ENCODE measurements at places on chromosomes 1 and 21.

GRCh38 chr1:7993593-7994479, 32.3 kb downstream of the ERRFI1 start:
- no peak for DNase-seq

DNA sequence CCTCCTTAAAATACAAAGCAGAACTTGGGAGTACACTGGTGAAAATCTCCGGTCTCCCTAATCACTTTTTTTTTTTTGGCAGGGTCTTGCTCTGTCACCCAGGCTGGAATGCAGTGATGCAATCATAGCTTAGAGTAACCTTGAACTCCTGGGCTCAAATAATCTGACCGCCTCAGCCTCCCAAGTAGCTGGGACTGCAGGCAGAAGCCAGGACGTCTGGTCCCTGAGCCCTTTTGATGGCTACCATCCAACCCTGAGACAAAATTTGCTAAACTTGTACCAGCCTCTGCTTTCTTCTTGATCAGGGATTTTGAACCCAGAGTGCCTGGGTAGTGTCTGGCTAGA, 4.1 kb downstream of the L1TD1 start:
- DNase-seq = no peak

DNA sequence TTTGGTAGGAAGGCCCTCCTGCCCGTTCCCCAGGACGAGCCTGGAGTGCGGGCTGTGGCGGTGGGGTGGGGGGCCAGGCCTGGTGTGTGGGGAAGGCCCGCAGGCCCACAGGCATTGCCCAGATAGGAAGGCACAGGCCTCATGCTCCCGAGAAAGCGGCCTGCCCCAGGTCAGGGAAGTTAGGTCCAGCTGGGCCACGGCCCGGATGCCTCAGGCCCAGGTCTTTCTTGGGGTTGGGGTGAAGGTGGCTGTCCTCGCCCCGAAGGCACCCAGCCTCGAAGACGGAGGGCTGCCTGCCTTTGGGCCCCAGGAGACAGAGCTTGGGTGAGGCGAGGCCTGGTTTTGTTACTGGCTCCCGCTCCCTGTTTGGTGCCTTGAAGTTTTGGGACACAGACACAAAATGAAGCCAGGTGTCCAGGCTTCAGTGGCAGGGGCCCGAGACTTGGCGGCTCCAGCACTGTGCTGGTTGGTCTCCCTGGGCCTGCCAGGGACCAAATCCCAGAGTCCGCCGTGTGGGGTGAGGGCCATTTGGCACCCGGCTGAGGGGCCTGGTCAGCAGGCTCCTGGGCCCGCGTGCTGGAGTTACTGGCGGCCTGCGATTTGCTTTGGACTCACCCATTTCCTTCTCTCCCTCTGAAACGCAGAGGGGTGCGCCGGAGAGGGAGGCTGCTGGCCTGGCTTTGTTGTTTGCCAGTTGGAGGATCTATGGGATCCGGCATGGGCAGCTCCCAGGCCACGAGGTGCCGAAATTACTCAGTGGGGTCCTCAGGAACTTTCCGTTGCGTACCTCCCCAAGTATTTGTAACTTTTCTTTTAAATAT, 2.0 kb downstream of the SKI start:
- DNase-seq = no peak

DNA sequence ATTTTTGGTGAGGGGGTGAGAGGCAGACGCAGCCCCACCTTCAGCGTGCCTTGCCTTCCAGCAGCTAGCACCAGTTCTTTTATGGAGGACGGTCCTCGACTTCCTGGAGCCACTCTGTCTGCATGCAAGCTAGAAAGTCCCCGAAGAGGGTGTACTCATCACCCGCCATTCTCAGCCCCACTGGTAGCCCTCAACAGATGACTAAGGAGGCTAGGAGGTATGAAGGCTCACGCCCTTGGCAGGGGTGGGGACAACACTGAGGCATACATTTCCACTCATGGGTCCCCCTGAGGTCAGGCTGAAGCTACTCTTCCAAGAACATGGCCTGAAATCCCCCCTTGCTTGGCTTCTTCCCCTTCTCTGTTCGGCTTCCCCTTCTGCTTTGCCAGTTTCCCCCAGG, 8.9 kb upstream of the PTPRF start:
- DNase-seq = no peak

GRCh38 chr1:81435175-81435574, 365.6 kb upstream of the ADGRL2 start:
- DNase-seq = no peak

GRCh38 chr1:37811027-37811655, 3.1 kb upstream of the YRDC start:
- peak; percentile 83 for DNase-seq

DNA sequence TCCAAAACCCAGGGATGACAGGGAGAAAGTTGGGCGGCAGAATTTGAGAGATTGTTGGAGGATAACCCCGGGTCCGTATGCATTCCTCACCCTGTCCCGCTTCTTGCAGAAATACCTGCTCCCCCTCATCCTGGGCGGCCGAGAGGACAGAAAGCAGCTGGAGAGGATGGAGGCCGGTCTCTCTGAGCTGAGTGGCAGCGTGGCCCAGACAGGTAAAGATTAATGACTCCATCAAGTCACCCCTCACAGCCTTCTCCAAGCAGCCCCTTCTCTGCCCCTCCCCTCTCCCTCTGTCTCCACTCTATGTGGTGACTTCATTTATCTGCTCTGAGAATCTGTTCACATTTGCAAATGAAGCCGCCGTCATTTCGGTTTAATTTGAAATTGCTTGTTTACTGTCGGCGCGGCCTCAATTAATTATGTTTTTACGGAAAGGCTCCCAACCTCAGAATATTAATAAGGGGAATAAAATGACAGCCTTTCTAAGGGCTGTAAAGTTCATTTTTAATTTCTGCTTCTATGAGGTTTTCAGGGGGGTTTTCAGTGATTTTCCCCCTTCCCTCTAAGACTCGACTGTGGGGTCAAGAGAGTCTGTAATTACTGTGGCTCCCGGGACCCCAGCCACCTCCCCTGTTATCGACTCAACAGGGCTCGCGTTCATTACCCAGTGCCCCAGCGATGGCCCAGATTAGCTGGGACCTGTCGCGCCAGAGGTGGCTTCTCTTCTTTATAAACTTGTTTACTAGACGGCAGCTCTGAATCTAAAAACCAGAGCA, 148.3 kb downstream of the PEX14 start:
- no peak for DNase-seq
